ENCODE measurements at places on chromosomes 12 and 14. TPM values are rescaled to one million over a fixed set of nuclear protein-coding genes. Genes with fewer than 3 reads are reported as not detected.

Gene EIF4B
- 779 TPM for total RNA-seq

Gene ARHGAP9
- not detected for total RNA-seq

Gene TSPAN19
- total RNA-seq, result not detected

Gene OLR1
- not detected for total RNA-seq

Gene CLEC14A
- total RNA-seq, result not detected

Gene GPR132
- total RNA-seq, result not detected

Gene NEUROD4
- not detected for total RNA-seq

Gene PPP1R36
- not detected for total RNA-seq

- DNase-seq, result no peak
Observed at GRCh38 chr14:95722525-95723190, 8.7 kb upstream of the TCL1A start.

DNA sequence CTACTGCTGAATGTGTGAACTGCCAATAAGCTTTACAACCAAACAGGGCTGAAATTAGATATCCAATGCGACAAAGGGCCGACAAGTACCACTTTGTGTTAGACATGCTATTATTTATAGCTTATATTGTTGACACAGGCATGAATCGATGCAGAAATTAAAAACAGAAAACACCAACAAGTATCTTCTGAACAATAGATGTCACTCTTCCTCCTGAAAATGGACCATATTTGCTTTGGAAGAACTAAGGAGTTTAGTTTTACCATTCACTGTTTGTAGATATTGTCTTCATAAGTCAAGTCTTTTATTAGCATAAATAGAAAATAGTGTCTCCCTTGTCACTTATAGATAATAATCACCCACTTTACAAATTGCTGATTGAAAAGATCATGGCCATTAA is 86.5 kb downstream of the LRIG3 start:
- DNase-seq, result no peak

- DNase-seq, result no peak
Observed at GRCh38 chr12:47556261-47557030, 149.4 kb downstream of the RPAP3 start.

GRCh38 chr12:121520586-121521086 is 60.2 kb downstream of the KDM2B start:
- DNase-seq, result no peak

DNA sequence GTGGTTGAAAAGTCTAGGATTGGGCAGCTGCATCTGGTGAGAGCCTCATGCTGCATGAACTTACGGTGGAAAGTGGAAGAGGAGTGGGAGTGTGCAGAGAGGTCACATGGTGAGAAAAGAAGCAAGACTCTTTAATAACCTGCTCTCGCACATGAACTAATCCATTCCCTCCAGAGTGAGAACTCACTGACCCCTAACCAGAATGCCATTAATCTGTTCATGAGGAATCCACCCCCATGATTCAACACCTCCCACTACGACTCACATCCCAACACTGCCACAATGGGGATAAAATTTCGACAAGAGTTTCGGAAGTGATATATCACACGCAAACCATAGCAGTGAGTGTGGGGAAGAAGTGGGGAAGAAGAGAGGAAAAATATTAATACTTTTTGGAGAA is 377.4 kb downstream of the NAV3 start:
- no peak for DNase-seq

GRCh38 chr14:93944348-93945069 is 17.4 kb downstream of the FAM181A start:
- no peak for DNase-seq

GRCh38 chr14:69314327-69314726 is 54.4 kb downstream of the GALNT16 start:
- no peak for DNase-seq

- DNase-seq, result no peak
Observed at GRCh38 chr14:99684410-99684934, 374 bp downstream of the CYP46A1 start.

- DNase-seq, result no peak
Observed at GRCh38 chr12:102232446-102232845, 34.8 kb upstream of the PMCH start.

DNA sequence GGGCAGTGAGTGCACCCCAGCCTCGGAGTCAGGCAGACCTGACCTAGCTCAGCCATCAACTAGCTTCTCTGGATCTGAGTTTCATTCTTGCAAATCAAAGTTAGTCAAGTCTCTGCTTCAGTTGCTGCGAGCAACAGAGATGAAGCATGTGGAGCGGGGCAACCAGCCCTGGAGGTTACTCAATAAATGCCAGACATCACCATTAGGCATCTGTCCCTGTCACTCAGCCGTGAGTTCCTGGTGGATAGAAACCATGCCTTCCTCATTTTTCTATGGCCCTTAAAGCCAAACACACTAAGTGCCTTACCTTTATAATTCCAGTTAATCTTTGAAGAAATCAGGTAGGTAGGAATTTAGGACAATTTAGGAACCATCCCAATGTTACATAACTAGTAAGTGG is 19.3 kb downstream of the RFX4 start:
- no peak for DNase-seq

DNA sequence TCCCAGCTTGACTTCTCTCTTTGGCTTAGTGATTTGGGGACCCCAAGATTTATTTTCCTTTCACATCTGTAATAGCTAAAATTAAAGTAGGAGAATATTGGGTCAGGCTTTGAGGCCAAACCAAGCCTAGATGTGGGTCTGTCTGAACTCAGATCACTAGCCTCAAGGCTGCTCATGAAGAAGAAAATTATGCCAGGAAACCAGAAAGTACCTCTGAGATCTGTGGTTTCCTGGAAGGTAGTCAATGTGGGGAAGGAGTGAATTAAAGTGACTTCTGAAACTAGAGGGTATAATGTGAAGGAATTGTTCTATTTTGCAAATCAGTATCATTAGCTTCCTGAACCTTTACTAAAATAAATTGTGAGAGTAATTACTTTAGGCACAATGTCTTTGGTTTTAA is 13.4 kb upstream of the CLEC12A start:
- DNase-seq, result no peak

DNA sequence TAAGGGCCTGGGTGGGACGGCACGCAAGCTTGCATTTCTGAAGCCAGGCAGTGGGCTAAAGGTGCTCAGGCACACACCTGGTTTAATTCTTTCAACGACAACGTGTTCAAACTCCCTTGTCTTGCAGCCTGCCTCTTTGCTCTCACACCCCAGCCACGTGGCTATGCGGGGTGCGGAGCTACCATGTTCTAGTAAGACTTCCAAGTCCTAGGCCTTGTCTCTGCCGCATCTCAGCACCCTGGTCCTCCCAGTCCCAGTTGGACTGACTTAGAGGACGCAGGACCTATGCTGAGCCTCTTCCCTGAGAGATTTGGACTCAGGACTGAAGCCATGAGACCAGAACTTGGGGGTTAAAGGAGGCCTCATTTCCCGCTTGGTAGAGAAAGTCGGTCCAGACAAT is 62.2 kb downstream of the CLMN start:
- no peak for DNase-seq

DNA sequence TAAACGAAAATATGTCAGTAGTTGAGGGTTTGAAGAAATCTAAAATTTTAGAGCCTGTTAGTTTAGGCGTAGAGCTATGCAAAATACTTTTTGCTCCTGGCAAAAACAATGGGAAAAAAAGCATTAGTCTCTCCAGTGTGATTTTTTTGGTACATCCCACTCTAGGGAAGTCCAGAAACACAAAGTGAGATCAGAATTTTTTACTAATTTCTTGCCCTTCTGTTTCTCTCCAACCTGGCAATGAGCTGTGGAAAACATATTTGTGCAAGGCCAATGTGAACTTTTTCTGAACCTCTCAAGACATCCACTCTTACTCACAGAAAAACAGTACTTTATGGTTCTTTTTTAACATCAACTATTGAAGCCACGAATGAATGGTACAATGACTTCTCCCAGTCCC is 56.9 kb upstream of the DCN start:
- DNase-seq, result no peak

GRCh38 chr14:26870722-26871617 is 273.1 kb upstream of the NOVA1 start:
- no peak for DNase-seq

DNA sequence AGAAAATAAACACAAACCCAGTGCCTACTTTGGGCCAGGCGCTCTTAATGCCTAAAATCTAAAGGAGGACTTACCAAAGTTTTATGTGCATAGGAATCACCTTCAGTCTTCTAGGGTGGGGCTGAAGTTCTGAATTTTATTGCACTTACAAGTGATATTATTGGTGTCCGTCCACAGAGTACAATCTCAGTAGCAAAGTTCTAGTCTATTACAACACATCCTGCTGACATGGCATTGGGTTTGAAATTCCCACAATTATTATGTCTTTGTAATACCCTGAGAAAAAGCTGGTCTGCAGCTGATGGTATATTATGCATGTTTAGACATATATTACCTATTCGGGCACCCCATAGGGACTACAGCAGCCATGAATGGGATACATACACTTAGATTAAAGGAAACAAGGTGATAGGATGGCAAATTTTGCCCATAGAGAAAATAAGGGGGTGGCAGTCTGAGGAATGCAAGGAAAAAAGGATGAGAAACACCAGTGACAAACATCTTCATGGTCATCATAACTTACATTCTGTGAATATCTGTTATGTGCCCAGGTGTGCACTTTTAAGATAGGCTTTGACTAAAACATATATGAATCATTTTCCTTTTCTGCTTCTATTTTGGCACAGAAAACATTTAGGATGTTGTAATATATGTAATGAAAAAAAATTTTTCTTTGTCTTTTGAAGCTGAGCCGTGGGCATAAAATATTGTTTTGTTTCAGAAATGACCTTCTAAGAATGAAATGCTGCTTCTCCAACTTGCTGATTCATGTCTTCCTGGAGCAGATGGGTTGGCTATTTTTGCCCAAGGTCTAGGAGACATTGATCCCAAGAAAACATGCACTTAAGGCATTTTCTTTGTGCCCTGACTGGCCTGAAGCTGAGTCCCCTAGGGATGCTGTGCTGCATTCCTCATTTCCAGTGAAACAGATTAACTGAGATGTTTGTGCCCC is 27.2 kb upstream of the ALG10 start:
- no peak for DNase-seq

DNA sequence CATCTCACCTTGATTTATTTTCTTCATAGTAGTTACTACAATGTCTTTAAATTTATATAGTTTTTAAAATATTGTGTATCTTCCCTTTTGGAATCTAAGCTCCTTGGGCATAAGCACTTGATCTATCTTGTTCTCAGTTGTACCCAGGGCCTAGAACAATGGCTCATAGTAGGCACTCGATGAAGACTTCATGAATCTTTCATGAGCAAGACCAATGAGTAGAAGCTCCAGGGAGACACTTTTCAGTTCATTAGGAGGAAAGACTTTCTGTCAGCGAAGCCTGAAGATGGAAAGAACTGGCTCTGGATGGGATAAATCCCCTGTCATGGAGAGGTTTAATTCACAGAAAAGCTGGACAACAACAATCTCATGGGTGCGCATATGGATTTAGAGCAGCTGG is 140.2 kb upstream of the CRY1 start:
- no peak for DNase-seq
